Ureter (tissue), 1 donor: ENCODE measurements at places on chromosomes 16 and 17. TPM values are rescaled to one million over a fixed set of nuclear protein-coding genes. Genes with fewer than 3 reads are reported as not detected.

DNA sequence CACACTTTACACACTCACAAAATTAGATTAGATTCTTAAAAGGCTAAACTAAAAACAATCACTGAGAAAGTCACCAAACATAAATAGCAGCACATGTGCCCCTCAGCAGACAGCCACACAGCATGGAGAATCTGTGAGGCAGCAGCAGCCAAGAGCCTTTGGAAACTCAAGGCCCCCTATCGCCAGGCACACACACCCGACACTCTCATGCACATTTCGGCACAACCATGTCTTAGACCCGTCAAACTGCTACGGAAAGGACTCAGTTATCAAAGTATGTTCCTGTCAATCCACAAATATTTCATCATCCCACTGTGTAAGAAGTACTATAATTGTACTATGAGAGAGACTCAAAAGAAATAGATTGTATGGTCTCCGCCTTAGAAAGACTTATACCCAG, 20.9 kb downstream of the UBE2O start:
- DNase-seq = no peak

DNA sequence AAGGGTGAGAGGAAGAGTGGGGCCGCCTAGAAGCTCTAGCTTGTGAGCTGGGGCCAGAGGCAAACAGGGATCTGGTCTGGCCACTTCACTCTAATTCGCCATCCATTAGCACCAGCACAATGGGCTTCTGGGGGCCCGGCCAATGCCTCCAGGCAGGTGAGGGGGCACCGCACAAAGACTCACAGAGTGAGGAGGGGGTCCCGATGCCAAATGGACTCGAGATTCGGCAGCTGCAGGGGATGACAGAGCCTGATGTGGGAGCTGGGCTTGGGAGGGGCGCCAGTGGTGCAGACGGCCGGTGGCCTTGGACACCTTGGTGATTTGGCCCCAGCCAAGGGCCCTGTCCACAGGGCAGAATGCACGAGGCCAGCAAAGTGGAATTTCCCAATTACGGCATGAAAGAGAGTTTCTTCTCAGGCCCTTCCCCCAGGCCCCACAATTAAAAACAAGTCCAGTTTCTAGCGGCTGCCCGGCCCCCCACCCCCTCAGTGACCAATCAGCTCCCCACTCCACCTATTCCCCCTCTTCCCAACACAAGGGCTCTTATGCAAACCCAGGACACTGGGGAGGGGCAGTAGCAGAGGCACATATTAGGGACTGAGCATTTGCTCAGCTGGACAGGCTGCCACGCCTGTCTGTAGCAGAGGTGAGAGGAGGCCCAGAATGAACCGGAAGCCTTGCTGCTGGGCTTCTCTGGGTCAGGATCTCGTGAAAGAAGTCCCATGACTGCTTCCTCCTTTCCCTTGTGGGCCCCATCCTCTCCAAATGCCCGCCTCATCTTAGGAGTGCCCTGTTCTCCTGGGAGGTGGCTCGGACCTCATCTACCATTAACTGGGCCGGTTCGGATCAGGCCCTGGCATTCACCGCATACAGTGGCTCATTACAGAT, 39.4 kb upstream of the MTSS2 start:
- DNase-seq = no peak

The TPSD1 gene
- total RNA-seq = 5.0 TPM

- DNase-seq = peak; percentile 48
These were observed 120.9 kb downstream of the MRM1 start for GRCh38 chr17:36722121-36722902.

The CES5A gene
- 0.39 TPM for total RNA-seq
